Mesenteric fat pad (tissue), 1 donor: ENCODE measurements at places on chromosomes 2 and 18. TPM values are rescaled to one million over a fixed set of nuclear protein-coding genes. Genes with fewer than 3 reads are reported as not detected.

Gene ZNF24
- total RNA-seq, result 39.8 TPM

DNA sequence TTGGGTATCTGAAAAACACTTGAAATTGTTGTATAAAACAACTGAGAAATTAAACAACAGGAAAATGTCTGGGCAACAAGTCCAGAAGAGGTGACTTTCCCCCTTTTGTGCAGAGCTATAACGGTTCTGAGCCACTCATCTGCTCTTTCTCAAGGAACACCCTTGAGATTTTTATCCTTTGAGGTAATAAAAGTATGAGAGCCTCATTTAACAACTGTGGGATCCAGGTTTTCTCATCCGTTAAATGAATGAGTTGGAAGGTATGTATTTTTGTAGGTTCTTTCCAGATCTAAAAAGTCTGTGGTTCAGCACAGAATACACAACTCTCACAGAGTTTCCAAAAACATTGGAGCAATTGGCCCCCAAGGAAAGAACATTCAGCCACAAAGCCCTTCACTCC lies 93.0 kb downstream of the ANKRD44 start:
- no peak for DNase-seq

Gene ZEB2
- 329 TPM for total RNA-seq

GRCh38 chr2:217736776-217737550 lies 265.8 kb downstream of the TNS1 start:
- DNase-seq, result no peak

Gene TRIB2
- 43.8 TPM for total RNA-seq

- DNase-seq, result no peak
Observed at GRCh38 chr18:35861367-35862118, 110.9 kb upstream of the RMP24 start.

Gene VAMP8
- total RNA-seq, result 73.3 TPM

Gene DUSP2
- total RNA-seq, result 6.1 TPM

Gene SPIRE1
- 39.8 TPM for total RNA-seq

Gene IL1RL1
- total RNA-seq, result 32.4 TPM

DNA sequence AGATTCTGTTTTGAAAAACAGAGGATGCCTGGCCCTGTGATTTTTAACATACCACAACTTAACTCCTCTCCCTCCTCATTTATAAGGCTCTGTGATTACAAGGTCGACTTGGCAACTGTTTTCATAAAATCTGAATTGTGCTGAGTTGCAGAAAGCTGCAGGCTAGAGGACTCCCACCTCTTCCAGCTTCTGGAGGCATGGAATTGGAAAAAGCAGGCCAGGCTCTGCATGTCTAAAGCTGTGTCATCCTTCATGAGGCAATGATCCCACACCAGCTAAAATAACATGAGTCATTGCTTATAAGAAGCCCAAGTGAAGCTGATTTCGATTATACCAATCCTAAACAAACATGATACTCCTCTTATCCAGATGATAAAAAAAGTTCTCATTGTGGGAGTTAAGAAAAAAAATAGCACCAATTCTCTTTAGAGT lies 11.7 kb downstream of the ARHGAP28 start:
- DNase-seq, result no peak

DNA sequence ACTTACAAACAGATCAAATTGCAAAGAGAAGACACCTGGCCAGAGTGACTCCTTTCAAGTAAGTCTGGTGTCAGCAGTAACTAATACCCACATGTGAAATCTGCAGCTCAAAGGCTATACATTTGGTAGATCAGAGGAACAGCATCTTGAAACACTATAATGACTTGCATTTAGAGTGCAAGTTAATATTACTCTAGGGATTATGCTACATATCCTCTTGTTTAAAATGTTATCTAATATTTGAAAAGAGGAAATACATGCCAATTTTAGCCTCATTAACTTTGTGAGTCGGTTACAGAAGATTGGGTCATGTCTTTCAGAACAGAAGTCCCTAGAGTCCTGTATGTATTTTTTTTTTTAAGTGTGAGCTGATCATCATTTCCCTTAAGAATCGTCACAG lies 15.2 kb downstream of the LANCL1 start:
- no peak for DNase-seq

Gene CRACDL
- 7.9 TPM for total RNA-seq

DNA sequence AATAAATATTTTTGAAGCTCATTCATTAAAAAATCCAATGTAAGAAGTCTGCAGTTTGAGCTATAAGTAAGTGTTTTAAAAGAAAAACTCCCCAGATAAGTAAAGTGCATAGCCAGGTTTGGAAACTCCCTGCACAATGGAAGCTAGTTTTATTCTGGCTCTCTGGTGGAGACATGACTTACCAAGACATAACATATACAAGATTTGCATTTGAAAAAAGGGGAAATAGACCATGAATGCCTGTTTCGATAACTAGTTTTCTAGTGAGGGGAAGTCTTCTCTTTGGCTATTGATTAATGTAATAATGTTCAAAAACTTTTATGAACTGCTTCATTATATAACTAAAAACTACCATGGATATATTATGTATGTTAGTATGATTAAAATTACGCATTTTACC lies 435.2 kb downstream of the ARHGAP15 start:
- no peak for DNase-seq

DNA sequence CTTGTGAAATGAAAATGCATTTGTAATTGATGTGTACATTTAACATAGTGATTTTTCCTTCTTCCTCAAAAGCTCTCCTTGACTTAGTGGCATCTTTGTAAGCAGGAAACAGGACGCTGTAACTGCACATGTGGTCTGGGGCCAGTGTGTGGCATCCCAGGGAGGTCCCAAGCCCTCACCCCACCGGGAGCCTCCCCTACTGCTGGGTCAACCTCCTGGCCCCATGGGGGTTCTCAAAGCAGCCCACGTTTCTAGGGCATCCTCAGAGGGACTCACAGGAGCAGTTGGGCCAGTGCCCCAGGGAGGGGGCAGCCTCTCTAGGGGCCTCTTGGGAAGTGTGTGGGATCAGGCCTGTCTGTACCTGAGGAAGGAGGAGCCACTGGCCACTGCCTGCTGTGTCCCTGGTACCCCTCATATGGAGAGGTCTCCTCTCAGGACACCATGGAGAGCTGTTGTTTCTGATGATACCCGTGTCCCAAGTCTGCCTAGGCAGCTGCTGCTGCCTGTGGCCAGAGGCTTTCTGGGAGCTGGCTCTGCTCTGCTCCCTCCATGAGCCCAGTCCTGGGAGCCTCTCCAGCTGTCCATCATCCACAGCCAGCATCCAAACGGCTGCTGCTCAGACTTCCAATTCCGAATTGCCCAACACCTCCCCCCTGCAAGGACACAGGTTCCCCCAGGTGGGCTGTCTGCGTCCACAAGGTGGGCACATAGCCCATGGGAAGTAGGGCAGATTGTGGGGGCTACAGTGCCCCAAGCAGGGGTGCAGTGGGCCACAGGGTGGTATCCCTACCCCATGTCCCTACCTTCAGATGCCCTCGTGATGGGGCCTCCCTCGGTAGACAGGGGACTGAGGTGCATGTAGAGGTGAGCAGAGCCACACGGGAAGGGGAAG lies 13.4 kb downstream of the ARHGEF4 start:
- DNase-seq, result no peak

Gene IL36G
- total RNA-seq, result not detected

- no peak for DNase-seq
Observed at GRCh38 chr2:104412384-104412783, 441.5 kb upstream of the POU3F3 start.

GRCh38 chr2:158681816-158682215 lies 113.3 kb upstream of the DAPL1 start:
- DNase-seq, result no peak

GRCh38 chr2:62156861-62157496 lies 38.9 kb upstream of the B3GNT2 start:
- no peak for DNase-seq

DNA sequence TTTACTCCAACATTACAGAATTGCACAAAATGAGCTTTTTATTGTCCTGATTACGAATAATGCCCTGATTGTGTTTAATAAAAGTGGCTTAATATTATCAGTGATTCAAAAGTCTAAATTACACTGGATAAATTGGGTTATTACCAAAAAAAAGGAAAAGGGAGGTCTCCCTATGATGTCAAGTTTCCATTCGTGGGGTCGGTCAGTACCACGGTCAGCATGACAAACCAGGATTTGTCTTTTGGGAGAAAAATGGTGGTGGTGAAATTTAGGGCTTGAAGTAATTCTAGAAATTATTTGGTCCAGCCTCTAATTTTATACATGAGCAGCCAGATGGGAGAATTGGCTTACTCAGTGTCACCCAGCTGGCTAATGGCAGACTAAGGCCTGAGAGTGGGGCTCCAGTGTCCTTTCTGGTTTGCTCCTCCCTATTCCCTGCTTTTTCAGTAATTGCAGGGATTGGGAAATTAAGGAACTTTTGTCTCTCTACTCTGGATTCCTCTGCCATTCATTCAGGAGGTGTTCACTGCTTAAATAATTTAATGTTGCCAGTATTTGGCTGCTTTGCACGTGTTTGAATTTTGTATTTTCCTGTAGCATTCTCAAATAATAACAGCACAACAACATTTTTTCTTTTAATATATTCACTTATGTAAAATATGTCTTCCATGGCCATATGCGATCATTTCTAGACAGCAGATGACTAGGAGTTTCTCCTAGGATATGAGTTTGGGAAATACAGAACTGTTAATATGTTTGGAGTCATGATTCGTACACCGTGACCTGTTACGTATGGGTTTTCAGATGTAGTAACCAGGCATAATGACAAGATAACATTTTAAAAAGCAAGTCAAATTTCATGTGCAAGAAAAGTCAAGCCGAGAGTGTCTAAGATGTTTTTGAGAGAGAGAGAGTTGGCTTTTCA lies 128.9 kb upstream of the NOSTRIN start:
- DNase-seq, result no peak

Gene CEP68
- 21.9 TPM for total RNA-seq

Gene LBH
- 34.9 TPM for total RNA-seq

Gene SH2D6
- total RNA-seq, result not detected

Gene CLASP1
- total RNA-seq, result 64.4 TPM

GRCh38 chr18:72409903-72410302 lies 134.2 kb downstream of the CBLN2 start:
- DNase-seq, result no peak

DNA sequence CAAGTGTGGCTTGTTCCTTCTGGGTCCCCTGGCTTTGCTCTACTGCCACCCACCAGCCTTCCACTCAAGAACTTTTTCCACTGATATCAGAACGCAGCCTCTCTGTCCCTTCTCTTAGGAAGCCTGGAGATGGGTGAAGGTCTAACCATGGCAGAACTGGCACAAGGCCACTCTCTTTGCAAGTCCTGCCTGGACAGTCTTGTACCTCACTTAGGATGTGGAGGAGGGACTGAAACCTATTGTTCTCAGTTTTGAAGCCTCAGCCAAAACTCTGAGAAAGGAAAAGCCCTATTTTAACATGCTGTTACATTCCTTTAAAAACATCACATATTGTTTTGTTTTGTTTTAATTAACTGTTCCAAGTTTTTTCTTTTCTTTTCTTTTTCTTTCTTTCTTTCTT lies 58.9 kb upstream of the NCOA1 start:
- no peak for DNase-seq

DNA sequence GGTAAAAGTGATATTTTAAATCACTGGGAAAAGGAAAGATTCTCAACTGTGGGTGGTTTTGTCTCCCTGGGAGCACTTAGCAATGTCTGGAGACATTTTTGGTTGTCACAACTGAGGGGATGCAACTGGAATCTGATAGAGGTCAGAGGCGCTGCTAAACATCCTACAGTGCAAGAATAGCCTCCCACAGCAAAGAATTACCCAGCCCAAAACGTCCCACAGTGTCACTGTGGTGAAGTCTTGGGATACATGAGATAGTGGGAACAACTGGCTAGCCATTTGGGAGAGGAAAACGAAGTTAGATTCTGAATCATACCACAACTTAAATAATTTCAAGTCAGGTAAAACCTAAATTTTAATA lies 36.4 kb upstream of the NT5DC4 start:
- DNase-seq, result no peak

DNA sequence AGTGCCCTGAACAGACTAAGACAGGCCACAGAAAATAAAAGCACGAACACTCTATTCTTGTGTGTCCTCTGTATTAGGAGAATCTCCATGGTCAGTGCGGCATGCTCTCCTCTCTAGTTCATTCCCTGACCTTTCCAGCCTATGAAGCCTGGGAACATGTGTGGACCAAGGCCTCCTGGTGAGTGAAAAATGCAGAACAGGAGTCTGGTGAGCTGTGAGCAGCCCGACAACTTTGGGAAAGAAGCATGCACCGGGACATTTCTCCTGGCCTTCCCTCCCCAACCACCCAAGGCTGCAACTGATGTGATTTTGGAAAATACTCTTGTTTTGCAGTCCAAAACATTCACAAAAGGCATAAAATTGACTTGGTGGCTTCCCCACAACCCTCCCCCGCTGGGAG lies 878.3 kb upstream of the ID2 start:
- DNase-seq, result no peak

DNA sequence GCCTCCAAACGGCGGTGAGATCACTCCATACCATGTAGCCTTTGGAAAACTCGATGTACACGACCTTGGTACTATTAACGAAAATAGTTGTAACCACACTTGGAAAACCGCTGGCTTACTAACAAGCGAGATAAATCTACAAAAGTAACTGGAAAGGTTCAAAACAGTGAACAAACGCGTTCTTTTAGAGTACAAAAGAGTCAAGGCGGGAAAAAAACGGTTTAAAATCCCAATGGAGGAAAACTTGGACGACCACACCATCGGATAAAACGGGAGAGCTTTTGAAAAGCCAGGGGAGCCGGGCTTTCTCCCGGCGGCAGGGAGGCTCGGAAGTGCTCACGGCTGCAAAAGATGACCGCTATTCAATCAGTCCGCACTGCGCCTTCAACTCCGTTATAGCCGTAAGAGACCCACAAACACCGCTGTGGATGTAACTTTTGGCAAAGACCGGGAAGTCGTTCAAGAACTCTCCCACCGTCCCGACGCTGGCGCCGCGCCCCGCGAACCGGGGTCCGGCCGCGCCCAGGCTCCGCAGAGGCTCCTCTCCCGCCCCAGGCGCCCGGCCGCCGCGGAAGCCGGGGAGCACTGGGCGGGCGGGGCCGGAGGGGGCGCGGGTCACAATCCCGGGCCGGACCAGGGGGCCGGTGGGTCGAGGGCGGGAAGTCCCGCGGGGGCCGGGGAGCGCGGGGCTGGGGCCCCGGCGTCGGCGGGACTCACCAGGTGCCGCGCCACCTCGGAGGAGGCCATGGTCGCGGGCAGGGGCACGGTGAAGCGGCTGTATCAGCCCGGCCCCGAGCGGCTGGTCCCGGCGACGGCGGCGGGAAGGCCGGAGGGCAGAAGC lies 465 bp downstream of the SEPTIN10 start:
- DNase-seq, result peak; percentile 91

- DNase-seq, result no peak
Observed at GRCh38 chr2:236728916-236729670, 159.5 kb downstream of the ACKR3 start.

DNA sequence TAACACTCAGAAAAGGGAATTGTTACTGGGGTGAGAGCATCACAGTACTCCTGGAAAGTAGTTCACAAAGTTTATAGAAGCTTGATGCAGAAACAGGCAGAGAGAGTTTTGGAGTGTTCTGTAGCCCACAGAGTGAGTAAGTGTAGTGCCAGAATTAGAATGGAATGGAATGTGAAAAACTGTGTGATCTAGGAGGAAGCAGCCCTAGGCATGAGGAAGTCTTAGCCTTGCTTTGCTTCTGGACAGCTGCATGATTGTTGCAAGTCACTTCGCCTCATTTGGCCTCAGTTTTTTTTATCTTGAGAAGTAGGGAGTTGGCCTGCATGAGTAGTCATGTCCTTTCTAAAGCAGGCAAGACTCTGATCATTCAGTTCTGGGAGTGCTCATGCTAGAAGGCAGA lies 10.9 kb downstream of the SERPINB12 start:
- no peak for DNase-seq

GRCh38 chr2:118047380-118047826 lies 33.5 kb upstream of the CCDC93 start:
- DNase-seq, result no peak
